Stimulated activated CD4-positive, alpha-beta T cell treated with anti-CD3 and anti-CD28 coated beads, TNF-alpha, amount 100 ng/mL, for 4 hours (primary cell): ENCODE measurements at places on chromosomes 7 and 10.

GRCh38 chr7:7965301-7965700 lies 3.3 kb upstream of the GLCCI1 start:
- DNase-seq, result no peak

DNA sequence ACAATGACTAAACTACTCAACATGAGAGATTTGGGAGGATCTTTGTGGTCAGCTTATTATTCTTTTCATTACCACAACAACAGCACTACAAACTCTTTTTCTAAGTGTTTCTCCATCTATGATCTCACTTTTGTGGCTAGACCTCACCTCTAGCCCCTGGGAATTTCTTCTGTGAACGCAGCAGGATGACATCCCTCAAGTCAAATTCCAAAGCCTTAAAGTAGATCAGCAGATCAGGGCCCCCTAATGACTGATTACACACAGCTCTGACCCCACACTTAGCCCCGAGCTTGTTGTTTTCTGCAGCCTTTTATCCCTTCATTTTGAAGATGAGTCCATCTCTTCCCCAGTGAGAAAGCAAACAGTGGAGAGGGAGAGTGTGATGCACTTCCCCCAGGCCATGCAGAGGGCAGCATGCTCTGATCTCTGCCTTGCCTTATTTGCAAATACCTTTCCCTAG lies 27.3 kb downstream of the TFAM start:
- DNase-seq, result no peak

- DNase-seq, result no peak
Observed at GRCh38 chr10:8138471-8138870, 84.0 kb downstream of the GATA3 start.

DNA sequence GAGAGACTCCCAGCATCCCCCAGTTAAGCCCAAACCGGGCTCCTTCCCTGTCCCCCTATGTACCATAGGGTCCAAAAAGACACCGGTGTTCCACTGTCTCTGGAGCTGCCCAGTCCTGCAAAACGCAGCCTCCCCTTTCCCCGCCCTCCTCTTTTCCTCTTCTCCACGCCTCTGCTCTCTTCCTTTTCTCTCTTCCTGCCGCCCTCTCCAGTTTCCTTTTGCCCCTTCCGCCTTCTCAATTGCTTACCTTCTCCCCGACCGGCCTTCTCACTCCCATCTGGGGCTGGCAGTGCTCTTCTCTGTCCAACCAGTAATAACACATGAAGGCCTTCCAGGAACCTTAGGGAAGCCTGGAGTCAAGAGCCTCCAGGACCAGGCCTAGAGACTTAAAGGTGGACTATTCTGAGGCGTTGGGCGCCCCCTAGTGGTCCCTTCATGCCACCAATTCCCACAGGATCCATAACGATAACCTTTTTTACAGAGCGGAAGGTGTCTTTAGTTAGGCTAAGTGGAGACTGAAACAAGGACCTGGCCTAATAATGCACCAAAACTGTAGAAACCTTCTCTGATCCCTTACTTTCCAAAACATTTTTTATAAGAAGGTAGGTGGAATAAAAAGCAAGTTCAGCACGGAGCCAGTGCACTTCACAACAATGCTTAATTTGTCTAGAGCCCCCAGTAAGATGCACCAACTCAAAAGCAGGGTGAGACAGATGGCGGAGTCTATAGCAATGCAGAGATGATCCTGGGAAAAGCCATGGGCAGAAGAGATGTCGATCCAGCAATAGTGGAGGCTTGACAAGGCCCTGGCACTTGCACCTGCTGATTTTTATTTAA lies 27.2 kb upstream of the MSRB2 start:
- peak; percentile 15 for DNase-seq

DNA sequence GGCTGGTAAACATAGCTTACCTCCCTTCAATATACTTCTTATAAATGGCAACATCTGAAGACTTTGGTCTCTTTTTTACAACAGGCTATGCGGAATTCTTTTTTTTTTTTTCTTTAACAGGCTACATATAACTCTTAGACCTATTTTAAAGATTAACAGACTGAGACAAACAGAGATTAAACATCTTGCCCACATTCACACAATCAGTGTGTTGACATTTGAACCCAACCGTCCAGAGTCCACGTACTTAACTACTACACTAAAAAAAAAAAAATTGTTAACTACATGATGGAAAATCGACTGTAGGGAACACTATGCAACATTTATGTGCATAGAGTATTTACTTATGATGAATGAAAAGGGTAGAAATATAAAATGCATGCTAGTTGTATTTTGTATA lies 298.5 kb downstream of the ELMO1 start:
- DNase-seq, result no peak

GRCh38 chr10:88165849-88166271 lies 302.4 kb downstream of the PTEN start:
- no peak for DNase-seq

GRCh38 chr10:5556576-5556975 lies 31.8 kb downstream of the CALML3 start:
- no peak for DNase-seq

- DNase-seq, result no peak
Observed at GRCh38 chr7:47654672-47655298, 72.9 kb upstream of the TNS3 start.

DNA sequence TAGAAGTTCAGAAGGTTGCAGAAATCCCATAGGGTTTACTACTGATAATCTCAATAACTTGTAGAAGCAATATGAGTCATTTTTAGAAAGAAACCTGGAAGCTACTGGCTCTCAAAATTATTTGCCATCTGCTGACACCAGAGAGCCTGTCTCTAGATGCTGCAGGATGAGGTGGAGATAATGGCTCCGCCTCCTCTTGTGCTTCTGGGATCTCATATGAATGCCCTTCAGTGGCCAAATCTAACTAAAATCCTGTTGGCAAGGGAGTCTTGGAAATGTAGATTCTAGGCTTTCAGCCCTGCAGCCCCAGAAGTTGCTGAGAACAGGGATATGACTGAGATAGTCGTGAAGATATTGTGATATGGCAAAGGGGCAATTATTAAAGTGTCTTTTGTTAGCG lies 348.1 kb downstream of the CCSER2 start:
- DNase-seq, result no peak

DNA sequence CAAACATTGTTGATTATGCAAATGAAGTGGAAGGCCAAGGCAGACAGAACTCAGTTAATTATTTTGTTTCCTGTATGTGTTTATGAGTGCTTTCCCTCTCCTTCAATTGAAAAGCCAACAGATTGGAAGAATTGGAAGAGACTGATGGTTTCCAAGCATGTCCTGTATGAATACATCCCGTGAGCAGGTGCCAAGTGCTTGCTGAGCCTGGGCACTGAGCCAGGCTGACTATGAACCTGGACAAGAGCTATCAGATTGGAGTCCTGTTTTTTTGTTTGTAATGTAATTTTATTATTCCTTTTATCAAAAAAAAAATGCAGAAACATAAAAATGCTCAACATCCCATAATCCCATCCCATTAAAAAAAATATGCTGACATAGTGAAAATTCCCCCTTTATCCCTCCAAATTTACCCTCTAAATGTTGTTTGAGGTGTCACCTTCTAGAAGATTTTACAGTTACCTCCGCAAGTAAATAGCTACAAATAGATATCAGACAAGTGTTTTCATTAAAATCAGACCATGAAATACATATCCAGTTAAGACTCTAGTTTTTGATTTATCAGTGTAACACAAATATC lies 449.5 kb downstream of the GRID1 start:
- no peak for DNase-seq

GRCh38 chr10:71939861-71940474 lies 24.2 kb upstream of the CHST3 start:
- no peak for DNase-seq

- no peak for DNase-seq
Observed at GRCh38 chr7:4054158-4054557, 627.9 kb upstream of the FOXK1 start.

DNA sequence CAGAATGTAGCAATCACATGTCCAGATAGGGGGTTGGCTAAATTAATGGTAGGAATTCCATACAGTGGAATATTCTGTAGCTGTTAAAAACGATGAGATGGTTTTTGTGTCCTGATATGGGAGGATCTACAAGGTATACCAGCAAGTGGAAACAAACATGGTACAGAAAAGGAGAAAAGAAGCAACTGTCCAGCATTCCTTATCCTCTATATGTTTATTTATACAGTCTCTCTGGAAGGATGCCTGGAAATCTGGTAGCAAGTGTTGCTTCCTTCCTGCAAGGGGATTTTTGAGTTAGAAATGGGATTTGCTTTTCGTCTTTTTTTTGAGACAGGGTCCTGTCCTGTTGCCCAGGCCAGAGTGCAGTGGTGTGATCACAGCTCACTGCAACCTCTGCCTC lies 19.3 kb downstream of the IL15RA start:
- no peak for DNase-seq

DNA sequence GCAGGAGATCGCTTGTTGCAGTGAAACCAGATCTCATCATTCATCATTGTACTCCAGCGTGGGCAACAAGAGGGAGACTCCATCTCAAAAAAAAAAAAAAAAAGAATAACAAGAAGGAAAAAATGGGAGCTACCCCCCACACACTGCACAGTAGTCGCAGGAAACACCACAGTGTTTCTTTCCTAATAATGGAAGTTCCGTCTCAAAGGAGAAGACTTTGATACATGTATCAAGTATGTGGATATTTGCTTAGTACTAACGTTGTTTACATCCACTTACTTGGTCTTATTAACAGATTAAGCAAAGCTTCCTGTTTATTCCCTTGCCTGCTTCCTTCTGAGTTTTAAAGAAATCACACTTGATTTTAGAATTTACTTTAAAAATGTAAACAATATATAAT lies 22.2 kb downstream of the YAE1 start:
- no peak for DNase-seq

DNA sequence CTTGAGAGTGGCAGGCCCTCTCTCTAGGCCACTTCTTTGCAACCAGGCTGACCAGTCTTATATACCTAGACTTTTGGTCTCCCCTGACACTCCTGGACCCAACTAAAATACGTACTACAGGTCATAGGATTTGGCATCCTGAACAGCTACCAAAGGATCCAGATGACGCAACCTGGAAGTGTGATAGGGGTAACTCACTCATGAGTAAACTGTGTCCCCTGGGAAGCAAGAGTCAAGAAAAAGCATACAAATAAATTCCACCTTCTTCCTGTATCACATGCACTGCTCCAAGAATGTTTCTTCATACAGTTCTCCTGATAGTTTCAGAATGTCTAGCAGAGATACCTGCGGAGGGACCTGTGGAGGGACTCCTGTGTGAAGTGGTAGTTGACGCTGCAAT lies 172.3 kb downstream of the MDFIC start:
- DNase-seq, result no peak

DNA sequence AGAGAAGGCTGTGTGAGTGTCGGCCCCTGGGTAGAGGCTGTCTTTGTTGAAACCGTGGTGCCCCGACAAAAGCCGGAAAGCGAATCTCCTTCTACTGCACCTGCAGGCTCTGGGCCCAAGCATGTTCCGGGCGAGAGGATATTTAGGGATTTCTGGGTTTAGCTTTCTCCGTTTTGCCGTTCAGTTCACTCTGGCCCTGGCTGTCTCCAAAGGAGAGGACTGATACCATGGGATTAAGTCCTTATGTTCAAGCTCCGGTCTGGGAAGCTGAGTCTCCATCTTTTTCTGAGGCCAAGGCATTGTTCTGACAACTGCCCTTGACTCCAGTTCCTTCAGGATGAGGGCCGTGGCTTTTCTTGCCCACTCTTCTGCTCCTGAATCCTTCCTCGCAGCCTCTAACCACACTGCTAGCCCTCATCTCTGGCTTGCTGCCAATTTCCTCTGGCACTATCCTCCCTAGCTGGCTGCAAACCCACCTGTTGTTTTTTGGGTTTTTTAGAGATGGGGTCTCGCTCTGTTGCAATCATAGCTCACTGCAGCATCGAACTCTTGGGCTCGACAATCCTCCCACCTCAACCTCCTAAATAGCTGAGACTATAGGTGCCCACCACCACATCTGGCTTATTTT lies 206.8 kb downstream of the SKIDA1 start:
- DNase-seq, result no peak

- DNase-seq, result no peak
Observed at GRCh38 chr10:93751832-93752231, 5.9 kb upstream of the LGI1 start.

- no peak for DNase-seq
Observed at GRCh38 chr7:23685731-23686130, 5.7 kb downstream of the FAM221A start.

- peak; percentile 37 for DNase-seq
Observed at GRCh38 chr7:99040104-99040958, 103.6 kb downstream of the SMURF1 start.

- no peak for DNase-seq
Observed at GRCh38 chr10:125964558-125964957, 68.2 kb downstream of the FANK1 start.

GRCh38 chr10:112338957-112339356 lies 35.0 kb upstream of the ACSL5 start:
- DNase-seq, result no peak

GRCh38 chr10:22433875-22434274 lies 88.6 kb downstream of the SPAG6 start:
- DNase-seq, result no peak

DNA sequence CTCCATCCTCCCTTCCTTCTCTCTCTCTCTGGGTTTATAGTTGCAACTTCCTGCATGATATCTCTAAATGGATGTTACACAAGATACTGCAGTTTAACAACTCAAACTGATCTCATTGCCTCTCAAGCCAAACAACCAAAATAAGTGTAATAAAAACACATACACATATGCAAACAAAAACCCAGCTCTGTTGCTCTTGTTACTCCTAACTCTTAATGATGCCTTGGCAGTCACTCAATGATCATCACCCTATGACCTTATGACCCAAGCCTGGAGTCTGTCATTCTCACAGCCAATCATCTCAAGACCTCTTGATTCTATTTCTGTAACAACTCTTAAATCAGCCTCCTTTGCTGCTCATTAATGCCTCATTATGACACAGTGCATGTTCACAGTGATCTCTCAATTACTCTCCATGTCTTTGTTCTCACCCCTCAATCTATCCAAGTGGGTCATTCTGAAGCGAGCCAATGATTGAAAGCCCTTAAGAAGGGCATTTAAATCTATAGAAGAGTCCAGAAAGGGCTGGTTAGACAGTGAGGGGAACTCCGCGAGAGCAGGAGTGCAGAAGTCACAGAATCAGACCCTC lies 210.9 kb downstream of the INHBA start:
- DNase-seq, result no peak
